A549 treated with AZD2906 at 1 μM for 4 hours (cell line): ENCODE measurements at places on chromosomes 11 and 22. TPM values are rescaled to one million over a fixed set of nuclear protein-coding genes. Genes with fewer than 3 reads are reported as not detected.

The HARBI1 gene
- total RNA-seq: 4.7 to 5.5 TPM (median 5.0 TPM) in 5 replicates

The FAM111B gene
- total RNA-seq: 6.1 to 8.4 TPM (median 6.4 TPM) in 5 replicates

The ACTN3 gene
- total RNA-seq: 0.02 to 0.10 TPM (median 0.09 TPM) in 4 of 5 replicates, not detected in the other

The MYEOV gene
- total RNA-seq: 119 to 131 TPM (median 123 TPM) in 5 replicates

The HBG1 gene
- total RNA-seq: not detected in 5 replicates

The TSPAN32 gene
- not detected in 5 replicates for total RNA-seq

The TENM4 gene
- 0.07 to 0.30 TPM (median 0.11 TPM) in 5 replicates for total RNA-seq

The WNT7B gene
- 42.8 to 57.0 TPM (median 52.5 TPM) in 5 replicates for total RNA-seq

The FGF3 gene
- total RNA-seq: not detected in 5 replicates

The FUT4 gene
- 2.5 to 3.1 TPM (median 2.9 TPM) in 5 replicates for total RNA-seq

The SIPA1 gene
- 14.3 to 21.2 TPM (median 19.7 TPM) in 5 replicates for total RNA-seq

The ART5 gene
- total RNA-seq: 0.18 to 0.60 TPM (median 0.27 TPM) in 5 replicates

The WBP2NL gene
- total RNA-seq: 0.06 to 0.13 TPM (median 0.06 TPM) in 4 of 5 replicates, not detected in the other

The KIAA1671 gene
- 9.0 to 12.4 TPM (median 10.5 TPM) in 5 replicates for total RNA-seq

The HOATZ gene
- not detected in 5 replicates for total RNA-seq

The ACRV1 gene
- total RNA-seq: 0.12 TPM in 1 of 5 replicates, not detected in the others

The OR6A2 gene
- not detected in 5 replicates for total RNA-seq

The CBLIF gene
- total RNA-seq: not detected in 5 replicates

The SCGB1D2 gene
- not detected in 5 replicates for total RNA-seq

The LRRN4CL gene
- total RNA-seq: 0.07 to 0.10 TPM (median 0.08 TPM) in 3 of 5 replicates, not detected in the others
